ENCODE measurements at places on chromosomes 2 and 18. TPM values are rescaled to one million over a fixed set of nuclear protein-coding genes. Genes with fewer than 3 reads are reported as not detected.

C2orf72 gene
- 3.2 TPM for total RNA-seq

ELOA2 gene
- total RNA-seq = 0.45 TPM

RTP5 gene
- total RNA-seq = 0.37 TPM

CCT4 gene
- total RNA-seq = 136 TPM

Measured in motor neuron (in vitro differentiated cells).